HepG2 (cell line): ENCODE measurements at places on chromosomes 12 and 14. TPM values are rescaled to one million over a fixed set of nuclear protein-coding genes. Genes with fewer than 3 reads are reported as not detected.

- DNase-seq: peak; percentile 10
These were observed 129.4 kb downstream of the PDE3A start for GRCh38 chr12:20497707-20498106.

- DNase-seq: no peak
These were observed 139.0 kb upstream of the PLEKHG7 start for GRCh38 chr12:92563819-92564218.

GRCh38 chr14:36518031-36518585 is 1.9 kb downstream of the NKX2-1 start:
- no peak for DNase-seq

DNA sequence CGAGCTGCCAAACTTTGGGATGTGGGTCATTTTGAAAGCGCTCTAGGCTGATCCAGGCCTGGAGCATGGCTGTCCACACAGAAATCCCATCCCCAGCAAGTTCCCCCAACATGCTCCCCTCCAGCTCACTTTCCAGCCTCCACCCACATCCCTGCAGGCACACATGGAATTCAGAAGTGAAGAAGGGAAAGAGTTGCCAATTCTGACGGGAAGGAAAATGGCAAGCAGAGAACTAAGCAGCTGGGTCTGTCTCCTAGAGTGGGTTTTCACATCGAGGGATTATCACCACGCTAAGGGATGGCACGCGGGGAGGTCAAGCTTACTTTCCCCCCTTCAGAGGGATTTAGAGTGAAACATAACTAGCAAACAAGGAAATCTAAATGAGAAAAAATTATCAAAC is 142.3 kb downstream of the RIMBP2 start:
- DNase-seq: no peak

The SLC15A5 gene
- total RNA-seq: not detected in 2 replicates

DNA sequence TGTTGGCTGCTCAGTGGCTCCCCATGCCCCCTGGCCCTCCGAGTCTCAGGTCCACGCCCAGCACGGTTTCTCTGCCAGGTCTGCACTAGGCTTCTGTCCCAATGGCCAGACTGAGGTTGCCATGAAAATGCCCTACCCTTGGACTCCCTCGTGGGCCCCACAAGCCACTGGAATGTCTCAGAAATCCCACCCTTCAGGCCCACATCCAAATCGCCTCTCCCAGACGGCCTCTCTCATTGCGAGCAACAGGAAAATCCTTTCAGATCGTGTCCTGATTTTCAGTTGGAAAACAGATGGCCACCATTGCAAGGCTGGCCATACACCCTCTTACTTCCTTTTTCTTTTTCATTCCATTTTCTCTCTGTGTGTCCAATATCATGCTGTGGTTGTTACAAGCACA is 77.3 kb downstream of the IRF2BPL start:
- no peak for DNase-seq

DNA sequence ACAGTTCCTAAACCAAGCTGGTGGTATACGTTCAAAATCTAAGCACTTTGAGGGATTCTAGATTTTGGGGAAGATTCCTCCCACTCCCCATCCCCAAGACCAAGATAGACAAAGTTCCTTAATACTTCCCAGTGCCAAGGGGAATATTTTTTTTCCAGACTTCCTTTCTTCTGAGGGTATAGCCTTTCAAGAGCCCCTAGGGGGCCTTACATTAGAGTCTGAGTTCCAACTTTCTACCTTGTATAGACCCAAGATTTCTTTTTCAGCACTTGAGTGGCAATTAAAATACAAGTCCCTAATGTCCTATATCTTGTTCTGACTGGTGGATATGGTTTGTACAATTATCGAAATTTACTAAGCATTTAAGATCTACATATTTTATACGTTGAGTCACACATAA is 28.7 kb upstream of the SOS2 start:
- no peak for DNase-seq

- no peak for DNase-seq
These were observed 141.6 kb upstream of the PELI2 start for GRCh38 chr14:55976655-55977054.

DNA sequence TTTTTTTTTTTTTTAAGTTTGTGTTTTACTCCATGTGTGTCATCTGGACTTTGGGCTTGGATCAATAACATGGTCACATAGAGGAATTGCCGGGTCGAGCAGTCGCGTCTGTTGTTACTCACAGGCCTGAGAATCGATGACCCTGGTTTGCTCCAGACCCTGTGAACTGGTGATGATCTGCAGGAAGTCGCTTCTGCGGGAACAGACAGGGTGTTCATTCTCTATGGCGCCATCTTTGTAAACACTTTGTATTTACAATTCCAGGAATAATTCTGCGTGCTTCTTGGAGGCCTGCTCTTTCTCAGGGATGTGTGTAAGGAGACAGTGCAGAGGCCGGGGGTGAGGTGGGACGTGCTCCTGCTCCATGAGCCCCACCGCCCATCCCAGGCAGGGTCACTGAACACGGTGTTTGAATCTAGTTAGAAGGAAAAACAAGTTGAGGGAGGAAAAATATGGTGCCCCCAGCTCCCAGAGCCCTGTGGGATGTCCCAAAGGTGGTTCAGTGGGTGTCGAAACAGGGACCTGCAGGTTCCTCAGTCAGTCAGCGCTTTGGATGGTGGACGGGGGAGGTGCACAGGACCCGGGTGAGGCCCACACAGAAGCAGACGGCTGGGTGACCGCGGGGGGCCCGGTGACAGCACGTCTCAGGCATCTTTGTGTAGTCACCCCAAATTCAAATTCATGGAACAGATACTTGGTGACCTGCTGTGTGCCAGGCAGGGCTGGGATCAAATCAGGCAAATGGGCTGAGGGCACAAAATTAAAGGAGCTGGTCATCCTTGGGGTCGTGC is 58.8 kb downstream of the ADGRD1 start:
- DNase-seq: peak; percentile 98

The RNASE2 gene
- total RNA-seq: 0.69 TPM in 2 replicates

DNA sequence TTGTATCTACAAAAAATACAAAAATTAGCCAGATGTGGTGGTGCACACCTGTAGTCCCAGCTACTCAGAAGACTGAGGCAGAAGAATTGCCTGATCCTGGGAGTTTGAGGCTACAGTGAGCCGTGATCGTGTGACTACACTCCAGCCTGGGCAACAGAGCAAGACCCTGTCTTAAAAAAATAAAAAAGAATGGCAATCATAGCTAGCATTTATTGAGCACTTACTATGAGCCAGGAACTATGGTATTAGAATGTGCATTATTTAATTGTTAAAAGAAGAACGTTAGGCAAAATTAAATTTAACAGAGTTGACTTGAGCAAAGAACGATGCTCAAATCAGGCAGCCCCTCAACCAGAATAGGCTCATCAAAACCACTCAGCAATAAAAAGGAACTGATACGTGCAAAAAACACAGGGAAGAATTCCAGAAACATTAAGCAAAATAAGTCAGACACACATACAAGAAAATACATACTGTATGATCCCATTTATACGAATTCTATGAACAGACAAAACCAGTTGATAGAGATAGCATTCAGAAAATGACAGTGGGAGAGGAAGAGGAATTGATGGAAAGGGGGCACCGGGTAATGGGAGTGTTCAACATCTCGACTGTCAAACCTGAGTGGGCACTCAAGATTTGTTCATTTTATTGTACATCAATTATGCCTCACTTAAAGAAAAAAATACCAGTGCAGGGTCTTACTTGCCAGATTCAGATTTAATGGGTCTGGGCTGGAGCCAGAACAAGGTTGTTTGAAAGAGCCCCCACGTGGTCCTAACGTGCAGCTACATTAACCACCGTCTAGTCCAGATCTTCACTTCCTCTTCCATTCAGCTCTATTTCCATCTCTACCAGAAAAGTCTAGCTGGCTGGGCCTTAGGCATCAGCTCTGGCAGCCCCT is 8.0 kb downstream of the SCNN1A start:
- peak; percentile 56 for DNase-seq

The ADAMTS20 gene
- not detected in 2 replicates for total RNA-seq

The SLC6A13 gene
- total RNA-seq: 0.15 and 0.52 TPM in 2 replicates

The WNT5B gene
- total RNA-seq: 0.04 TPM in 1 of 2 replicates, not detected in the other

- peak; percentile 94 for DNase-seq
These were observed at the start of gene EIF5 for GRCh38 chr14:103333754-103334643. TSS of gene EIF5 (plus strand) at chr14:103334237. CDS start at chr14:103335861, 1,624 bp downstream.

DNA sequence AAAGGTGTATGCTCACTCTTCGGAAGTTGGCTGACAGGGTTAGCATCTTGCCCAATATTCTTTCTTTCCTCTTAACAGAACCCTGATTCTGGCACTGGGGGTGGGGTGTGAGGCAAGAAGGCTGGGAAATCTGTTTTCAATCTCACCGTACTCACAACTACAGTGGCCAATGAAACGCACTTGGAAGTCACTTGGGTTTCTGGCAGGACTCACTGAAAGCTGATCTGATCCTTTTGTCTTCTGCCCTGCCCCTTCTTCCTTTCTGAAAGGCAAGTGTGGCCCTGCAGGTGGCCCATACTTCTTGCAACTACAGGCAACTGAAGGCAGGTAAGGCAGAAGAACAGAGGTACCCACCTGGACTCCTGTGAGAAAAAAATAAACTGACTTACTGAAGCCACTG is 106.9 kb downstream of the STXBP6 start:
- no peak for DNase-seq

The KRT82 gene
- not detected in 2 replicates for total RNA-seq

GRCh38 chr12:117011988-117012805 is 87.0 kb downstream of the TESC start:
- DNase-seq: no peak

The WNT1 gene
- total RNA-seq: not detected in 2 replicates

The B4GALNT3 gene
- 2.9 and 4.4 TPM in 2 replicates for total RNA-seq

DNA sequence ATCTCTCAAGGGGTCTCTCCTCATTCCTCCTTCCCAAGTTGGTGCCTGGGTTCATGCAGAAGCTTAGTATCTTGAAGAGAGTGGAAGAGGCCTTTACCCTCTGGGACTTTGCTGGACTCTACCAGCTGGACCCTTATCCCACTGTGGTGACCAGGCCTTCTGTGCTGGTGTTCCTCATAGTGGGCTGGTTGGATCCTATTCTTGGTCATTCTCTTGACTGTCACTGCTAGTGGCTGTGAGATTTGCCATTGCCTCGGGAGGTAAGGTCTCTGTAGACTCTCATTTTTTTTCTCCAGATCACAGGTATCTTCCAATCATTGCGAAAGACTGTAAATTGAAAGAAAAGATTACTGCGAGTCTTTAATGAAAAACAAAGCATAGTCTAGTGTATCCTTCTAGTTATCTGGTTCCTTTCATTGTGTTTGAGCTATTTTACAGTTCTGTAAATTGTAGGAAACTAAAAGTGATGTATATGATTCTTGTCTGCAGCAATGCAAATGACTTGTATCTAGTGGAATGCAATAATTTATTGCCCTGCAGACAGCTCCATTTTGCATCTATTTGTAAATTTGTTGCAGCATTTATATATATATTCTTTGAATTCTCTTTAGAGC is 217.9 kb downstream of the AEBP2 start:
- DNase-seq: no peak

DNA sequence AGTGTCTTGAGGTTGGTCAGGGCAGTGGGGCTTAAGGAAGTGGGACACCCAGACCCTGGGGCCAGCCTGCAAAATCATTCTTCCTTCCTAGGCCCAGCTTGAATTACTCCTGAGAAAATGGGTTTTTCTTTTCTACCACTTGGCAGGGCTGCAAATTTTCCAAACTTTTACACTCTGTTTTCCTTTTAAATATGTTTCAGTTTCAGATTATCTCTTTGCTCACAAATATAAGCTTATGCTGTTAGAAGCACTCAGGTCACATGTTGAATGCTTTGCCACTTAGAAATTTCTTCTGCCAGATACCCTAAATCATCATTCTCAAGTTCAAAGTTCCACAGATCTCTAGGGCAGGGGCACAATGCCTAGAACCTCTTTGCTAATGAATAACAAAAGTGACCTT is 2.9 kb upstream of the LGR5 start:
- DNase-seq: no peak

The IL31 gene
- total RNA-seq: not detected in 2 replicates

GRCh38 chr14:102417001-102417431 is 54.3 kb downstream of the TECPR2 start:
- DNase-seq: no peak

DNA sequence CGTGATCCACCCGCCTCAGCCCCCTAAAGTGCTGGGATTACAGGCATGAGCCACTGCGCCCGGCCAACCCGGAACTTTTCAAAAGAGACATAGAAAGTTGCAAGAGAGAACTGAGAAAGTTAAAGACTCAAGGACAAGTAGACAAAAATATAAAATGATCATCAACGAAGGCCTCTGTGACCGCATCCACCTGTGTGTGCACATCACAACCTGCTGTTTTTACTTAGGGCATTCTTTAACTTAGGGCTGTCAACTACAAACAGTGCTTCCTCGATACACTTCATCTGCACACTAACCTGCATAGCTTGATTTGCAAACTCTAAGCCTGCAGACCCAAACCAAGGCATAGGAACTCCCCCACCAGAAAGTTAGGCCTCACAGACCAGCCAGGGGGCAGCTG is 14.8 kb downstream of the P2RX2 start:
- no peak for DNase-seq

The KICS2 gene
- 6.6 and 6.8 TPM in 2 replicates for total RNA-seq

- DNase-seq: no peak
These were observed 100.7 kb downstream of the VCPKMT start for GRCh38 chr14:50015716-50016115.

DNA sequence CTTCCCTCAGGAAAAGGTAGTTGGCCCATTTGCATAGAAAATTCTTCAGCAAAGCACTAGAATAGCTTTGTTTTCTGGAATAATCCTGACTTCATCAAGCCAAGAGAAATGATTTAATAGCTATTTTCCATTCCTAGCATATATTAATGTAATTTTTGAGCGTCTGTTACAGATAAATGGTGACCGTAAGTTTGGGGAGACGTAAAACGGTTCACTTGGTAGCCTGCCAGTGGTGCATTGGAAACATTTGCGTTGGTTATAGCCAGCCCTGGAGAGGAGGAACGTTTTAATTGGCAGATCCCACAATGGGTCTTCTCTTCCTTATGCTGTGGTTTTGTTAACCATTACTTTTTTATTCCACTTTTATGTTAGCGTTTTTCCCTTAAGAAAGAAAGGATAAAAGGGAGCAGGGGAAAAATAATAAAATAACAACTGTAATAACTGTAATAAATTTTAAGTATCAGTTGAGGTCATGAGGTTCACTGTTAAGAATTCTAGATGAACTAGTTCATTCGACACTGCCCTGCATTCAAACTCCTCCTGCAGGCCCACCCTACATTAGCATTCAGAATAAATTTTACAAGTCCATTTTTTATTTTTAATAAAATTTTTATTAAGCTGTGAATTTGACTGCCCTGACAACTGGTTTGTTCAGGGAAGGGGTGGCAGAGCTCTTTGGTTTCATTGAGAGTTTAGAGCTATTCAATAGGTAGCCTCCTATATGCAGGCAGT is 300.7 kb downstream of the ERC1 start:
- no peak for DNase-seq

DNA sequence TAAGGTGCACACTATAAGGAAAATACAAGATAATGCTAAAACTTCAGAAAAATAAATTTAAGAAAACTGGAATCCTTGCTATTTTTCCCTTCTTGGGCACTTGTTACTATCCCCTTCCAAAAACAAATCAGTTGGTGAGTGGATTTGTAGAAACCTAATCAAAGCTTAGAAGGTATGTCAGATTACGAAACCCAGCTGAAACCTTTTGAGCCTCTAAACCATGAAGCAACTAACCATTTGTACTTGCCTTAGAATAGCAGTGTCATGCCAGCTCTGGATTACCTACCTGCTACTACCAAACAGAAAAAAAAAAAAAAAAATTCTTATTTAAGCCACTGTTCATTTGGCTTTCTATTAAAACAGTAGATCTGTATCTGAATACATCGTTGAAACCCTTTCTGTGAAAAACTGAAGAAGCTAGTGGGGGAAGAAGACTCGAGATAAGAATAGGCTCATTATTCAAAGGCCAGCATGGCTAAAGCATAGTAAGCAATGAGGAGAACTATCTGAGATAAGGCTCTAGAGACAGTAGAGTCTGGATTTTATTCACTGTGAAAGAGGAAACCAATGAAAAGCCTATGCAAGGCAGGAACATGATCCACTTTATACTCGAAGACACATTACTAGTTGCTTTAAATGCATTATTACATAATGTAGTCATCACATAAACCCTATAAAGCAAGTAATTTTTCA is 30.2 kb downstream of the OSBPL8 start:
- DNase-seq: peak; percentile 75
